B cell (primary cell): ENCODE measurements at places on chromosomes 2 and 18. TPM values are rescaled to one million over a fixed set of nuclear protein-coding genes. Genes with fewer than 3 reads are reported as not detected.

Gene CDH20
- not detected in 2 replicates for total RNA-seq

Gene FBXO15
- total RNA-seq, result 3.7 and 4.1 TPM in 2 replicates

DNA sequence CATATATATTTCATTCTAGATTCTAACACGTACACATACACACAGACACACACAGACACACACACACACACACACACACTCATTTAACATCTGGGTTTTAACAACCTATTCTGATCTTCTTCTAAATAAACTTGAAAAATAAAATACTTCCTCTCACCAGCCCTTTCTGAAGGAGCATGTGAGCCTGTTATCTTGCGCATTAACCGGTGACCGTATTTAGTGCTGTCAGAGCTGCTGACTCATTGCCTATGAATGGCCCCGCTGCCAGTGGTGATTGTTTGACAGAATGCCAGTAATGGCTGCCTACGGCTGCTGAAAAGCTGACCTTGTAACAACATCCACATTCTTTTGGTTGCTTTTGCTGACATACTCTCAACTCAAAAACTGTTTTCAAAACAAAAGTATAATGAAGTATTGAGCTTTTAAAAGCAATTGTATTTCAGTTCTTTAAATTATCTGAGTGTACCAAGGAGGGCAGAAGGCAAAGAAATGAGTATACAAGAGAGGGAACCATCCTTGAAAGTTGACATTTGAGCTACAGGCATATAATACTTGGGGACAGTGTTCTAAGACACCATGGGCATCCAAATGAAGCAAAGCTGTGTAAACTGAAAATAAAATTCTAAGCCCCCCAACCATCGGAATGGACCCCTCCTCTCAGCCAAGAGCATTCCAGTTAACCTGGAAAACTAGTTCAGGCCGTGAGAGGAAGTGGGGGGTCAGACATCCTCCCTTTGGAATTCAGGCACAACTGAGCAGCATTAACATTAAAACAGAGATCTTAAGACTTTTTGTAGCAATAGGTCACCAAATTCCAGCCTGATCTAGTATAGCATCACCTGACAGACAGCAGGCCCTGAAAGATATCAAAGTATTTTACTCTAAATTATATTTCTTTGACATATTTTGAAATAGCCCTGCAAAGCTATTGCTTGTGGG is 50.2 kb upstream of the DTNA start:
- DNase-seq, result no peak

- no peak for DNase-seq
Measured at GRCh38 chr2:120707816-120708215, 27.9 kb upstream of the GLI2 start.

DNA sequence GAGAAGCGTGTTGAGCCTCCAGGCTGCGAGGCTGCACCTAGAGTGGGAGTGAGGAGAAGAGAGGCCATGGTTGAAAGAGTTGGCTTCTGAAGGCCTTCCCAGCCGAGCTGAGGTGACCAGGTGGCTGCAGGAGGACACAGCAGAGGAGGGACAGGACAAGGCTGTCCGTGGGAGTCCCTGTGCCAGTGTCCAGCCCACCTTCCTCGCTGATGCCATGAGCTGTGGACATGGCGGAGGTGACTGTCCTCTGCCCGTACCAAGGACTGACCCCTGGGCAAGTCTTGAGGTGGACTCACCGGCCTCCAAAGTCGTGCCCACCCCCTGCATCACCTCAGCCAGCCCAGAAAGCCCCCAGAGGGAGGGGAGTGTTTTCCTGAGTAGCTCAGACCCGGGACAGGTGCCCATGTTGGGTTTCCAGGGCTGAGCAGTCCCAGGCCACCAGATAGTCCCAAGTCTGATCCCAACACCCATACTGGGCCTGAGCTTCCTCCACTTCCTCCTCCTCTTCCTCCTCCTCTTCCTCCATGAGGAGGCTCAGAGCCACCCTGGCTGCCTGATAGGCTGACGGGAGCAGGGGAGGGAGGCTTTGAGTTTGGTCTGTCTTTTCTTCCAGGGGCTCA is 43.0 kb upstream of the FOSL2 start:
- no peak for DNase-seq

GRCh38 chr2:167381349-167381748 is 493.1 kb downstream of the XIRP2 start:
- DNase-seq, result no peak

DNA sequence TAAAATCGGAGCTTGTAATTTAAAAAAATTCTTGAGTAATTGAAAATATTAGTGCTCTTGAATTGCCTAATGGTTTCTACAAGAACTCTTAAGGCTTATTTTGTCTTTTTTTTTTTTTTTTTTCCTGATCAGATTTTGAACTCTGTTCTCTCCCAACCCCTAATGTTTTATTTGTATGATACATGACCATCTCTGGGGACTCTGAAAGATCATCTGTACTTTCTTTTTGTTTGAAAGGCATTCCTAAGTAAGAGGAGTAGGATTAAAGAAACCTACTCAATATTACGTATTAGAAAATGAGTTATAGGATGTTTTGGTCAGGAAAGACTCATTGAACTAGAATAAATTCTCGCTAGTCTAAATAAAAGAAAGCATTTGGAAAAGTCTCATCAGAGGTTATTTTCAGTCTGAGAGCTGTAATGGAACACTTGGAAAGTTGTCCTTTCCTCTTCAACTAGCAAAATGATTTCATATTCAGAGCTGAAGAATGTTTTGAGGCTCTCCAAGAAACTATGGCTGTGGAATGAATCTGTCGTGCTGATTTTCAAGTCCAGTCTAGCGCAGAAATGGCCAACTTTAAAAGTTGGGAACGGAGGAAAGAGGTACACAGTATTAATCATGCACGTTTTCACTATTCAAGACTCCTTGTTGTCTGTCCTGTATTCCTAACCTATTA is 182.7 kb downstream of the PRPF40A start:
- DNase-seq, result no peak
